ENCODE measurements at places on chromosomes 3 and 15. TPM values are rescaled to one million over a fixed set of nuclear protein-coding genes. Genes with fewer than 3 reads are reported as not detected.

DNA sequence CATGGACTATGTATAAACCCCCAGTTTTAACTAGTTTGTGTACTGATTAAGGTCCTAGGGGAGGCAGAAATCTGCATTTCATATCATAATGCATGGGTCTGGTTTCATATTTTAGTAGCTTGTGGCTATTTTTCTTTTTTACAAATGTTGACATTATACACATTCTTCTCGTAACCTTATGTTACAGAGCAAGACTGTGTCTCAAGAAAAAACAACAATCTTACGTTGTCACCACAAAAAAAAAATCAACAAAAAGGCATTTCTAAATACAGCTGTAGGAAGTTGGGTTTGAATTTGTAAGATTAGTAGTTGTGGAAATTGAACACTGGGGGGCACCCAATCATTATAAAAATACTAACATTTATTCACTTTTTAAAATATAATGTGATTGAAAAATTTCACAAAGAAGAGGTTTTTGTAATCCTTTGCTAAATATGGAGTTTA, 17.9 kb downstream of the SERP1 start:
- DNase-seq: no peak

- no peak for DNase-seq
Observed at GRCh38 chr15:69862540-69862939, 235.2 kb downstream of the TLE3 start.

- no peak for DNase-seq
Observed at GRCh38 chr3:114551770-114552526, 258.1 kb downstream of the TIGIT start.

GRCh38 chr3:94258851-94259250, 196.0 kb downstream of the NSUN3 start:
- no peak for DNase-seq

- no peak for DNase-seq
Observed at GRCh38 chr3:180277041-180277440, 240.3 kb upstream of the PEX5L start.

INSYN1 gene
- 5.2 TPM for polyA plus RNA-seq

XPC gene
- polyA plus RNA-seq: 18.1 TPM

Data from forelimb muscle (tissue), 1 donor.